ENCODE measurements at places on chromosomes 4 and X.
A peak's percentile ranks its signal among the peaks of the same experiment; 100 is the strongest.

DNA sequence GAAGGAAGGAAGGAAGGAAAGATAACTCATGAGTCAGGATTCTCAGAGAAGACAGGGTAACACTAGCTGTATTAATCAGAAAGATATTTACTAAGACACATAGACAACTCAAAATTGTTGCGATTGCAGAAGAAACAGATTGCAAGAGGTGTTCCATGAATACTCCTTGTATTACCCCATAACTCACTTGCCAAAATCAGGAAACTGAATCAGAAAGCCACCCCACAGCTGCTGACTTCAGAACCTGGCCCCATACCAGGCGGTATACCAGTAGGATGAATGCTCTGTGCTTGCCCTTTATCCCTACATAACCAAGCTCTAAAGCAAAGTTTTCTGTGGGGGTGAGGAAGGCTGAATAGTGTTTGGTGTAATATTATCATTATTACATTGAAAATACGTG, 468.5 kb downstream of the IQCM start:
- DNase-seq, result no peak

DNA sequence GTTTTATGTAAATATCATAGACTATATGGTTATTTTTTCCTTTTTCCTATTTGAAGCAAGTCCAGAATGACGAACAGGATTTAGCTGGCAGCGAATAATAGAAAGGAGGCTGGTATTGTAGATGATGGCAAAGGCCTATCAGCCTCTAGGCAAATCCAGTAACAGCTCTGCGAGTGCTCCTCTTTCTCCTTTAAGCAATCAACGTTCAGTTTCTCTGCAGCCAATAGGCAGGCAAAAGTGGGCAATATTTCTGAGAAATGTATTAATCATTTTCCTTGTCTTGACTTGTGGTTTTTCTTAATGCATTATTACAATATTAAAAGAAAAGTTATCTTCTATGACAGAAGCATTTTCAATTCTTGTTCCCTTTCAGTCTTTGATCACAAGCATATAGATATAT, 183.3 kb downstream of the SH3KBP1 start:
- DNase-seq, result no peak

- no peak for DNase-seq
Measured at GRCh38 chr4:108155373-108155772, 13.4 kb downstream of the LEF1 start.

GRCh38 chr4:74258963-74259362, 49.3 kb upstream of the EPGN start:
- DNase-seq, result peak; percentile 26

- peak; percentile 69 for DNase-seq
Measured at GRCh38 chrX:112636951-112637581, 42.7 kb downstream of the LHFPL1 start.

DNA sequence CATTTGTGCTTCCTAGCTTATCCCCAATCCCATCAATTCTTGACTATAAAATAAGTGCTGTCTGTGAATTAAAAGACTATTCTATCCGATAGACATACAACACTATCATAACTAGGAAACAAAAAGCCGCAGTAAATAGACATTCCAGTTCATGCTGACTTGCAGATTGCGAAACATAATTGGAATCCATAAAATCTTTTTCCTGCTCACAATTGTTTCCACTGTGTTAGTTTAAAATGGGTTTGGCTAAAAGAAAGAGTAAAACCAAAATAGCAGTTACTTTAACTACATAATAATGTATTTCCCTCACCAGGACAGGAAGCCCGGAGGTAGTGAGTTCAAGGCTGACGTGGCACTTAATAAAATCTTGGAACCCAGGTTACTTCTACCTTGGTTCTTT, 17.2 kb downstream of the SMIM31 start:
- DNase-seq, result no peak

GRCh38 chr4:3335385-3335784, 42.6 kb downstream of the RGS12 start:
- no peak for DNase-seq

DNA sequence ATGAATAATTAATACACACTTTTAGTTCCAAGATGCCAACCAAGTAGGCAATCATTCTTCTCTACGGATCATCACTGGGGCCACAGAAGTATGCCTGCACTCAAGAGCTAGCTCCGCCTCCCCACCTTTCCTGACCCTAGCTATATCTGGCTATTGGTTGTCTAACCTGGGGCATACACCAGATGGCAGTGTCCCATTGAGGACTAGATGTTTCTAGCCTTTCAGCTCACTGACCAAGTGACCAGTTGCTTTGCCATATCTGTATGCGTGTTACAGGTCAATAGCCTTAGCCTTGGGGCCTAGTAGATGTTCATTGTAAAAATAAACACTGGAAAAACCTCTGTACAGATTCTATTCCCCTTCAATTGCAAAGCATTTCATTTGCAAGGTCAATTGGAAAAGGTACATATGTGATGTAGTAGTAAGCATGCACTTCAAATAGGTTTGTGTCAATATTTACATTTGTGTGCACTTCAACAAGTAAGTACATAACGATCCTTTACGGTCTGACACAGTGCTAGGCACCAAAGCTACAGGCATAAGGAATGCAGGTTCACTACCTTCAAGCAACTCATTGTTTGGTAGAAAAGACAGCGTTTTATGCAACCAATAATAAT, 521.7 kb downstream of the PPARGC1A start:
- peak; percentile 50 for DNase-seq

DNA sequence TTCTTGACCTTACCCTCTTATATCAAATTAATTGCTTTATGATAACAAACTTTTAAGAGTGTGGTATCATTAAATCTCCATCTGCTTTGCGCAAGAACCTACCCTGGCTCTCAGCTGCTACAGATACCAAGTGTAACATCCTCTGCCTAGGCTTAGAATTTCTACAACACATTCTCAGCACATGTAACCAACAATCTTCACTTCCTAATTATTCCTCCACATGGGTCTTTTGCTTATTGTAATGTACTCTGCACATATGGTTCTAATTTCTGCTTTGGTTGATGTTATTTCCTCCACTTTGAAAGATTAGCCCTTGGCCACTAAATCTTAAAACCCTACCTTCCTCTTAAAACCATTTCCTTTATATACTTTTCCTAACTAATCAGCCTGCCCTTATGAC, 242.4 kb downstream of the ARHGAP24 start:
- DNase-seq, result no peak

- DNase-seq, result no peak
Measured at GRCh38 chr4:185955826-185956543, 113.0 kb upstream of the TLR3 start.

GRCh38 chrX:64190136-64190740, 15.3 kb downstream of the AMER1 start:
- no peak for DNase-seq
